ENCODE measurements at places on chromosomes 4 and X. TPM values are rescaled to one million over a fixed set of nuclear protein-coding genes. Genes with fewer than 3 reads are reported as not detected.

DNA sequence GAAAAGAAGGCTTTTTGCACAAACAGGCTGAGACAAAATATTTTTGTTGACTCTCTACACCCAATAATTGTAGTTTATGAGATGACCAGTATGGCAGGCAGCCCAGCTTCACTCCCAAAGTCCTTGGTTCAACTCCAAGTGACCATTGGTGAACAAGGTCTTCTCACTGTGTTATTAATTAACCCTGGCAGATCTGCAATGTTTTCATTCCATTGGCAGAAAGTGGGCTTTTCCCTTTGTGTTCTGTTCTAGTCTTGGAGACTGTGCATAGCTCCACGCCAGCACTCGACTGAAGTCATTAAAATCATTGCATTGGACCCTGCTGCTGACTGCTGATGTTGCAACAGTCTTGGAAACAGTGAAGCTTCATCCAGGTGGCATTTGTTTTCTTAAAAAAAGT, 277.3 kb upstream of the HAND2 start:
- DNase-seq, result no peak
- no peak overlapping the region for H3K27ac ChIP-seq
- H3K4me3 ChIP-seq, result no peak overlapping the region
- no peaks in the 10 kb centered on the region for H3K27me3 ChIP-seq
- H3K4me1 ChIP-seq, result no peaks in the 10 kb centered on the region
- no peaks in the 10 kb centered on the region for H3K36me3 ChIP-seq

GRCh38 chrX:5916945-5917344, 311.7 kb downstream of the NLGN4X start:
- H3K4me1 ChIP-seq, result no peaks in the 10 kb centered on the region
- H3K27ac ChIP-seq, result no peak overlapping the region
- no peaks in the 10 kb centered on the region for H3K36me3 ChIP-seq
- no peaks in the 10 kb centered on the region for H3K27me3 ChIP-seq

Gene ARR3
- total RNA-seq, result not detected

Gene EPHA5
- 0.11 TPM for total RNA-seq

Data from H1 (cell line).